Stimulated activated CD8-positive, alpha-beta memory T cell treated with anti-CD3 and anti-CD28 coated beads, Interleukin-4, amount 100 ng/mL, for 1 hour (primary cell): ENCODE measurements at places on chromosomes 4 and X.

GRCh38 chr4:10691651-10692050 is 7.1 kb upstream of the CLNK start:
- DNase-seq, result no peak

- DNase-seq, result no peak
Measured at GRCh38 chrX:44039556-44039955, 66.4 kb upstream of the NDP start.

- DNase-seq, result no peak
Measured at GRCh38 chr4:15707363-15707715, 4.5 kb downstream of the BST1 start.

GRCh38 chr4:123553733-123554637 is 157.4 kb downstream of the SPRY1 start:
- no peak for DNase-seq

- DNase-seq, result no peak
Measured at GRCh38 chr4:128454881-128455280, 167.3 kb upstream of the PGRMC2 start.

- DNase-seq, result no peak
Measured at GRCh38 chr4:28373601-28374000, 1513.0 kb downstream of the STIM2 start.

- DNase-seq, result no peak
Measured at GRCh38 chr4:89618151-89618550, 218.8 kb downstream of the SNCA start.

DNA sequence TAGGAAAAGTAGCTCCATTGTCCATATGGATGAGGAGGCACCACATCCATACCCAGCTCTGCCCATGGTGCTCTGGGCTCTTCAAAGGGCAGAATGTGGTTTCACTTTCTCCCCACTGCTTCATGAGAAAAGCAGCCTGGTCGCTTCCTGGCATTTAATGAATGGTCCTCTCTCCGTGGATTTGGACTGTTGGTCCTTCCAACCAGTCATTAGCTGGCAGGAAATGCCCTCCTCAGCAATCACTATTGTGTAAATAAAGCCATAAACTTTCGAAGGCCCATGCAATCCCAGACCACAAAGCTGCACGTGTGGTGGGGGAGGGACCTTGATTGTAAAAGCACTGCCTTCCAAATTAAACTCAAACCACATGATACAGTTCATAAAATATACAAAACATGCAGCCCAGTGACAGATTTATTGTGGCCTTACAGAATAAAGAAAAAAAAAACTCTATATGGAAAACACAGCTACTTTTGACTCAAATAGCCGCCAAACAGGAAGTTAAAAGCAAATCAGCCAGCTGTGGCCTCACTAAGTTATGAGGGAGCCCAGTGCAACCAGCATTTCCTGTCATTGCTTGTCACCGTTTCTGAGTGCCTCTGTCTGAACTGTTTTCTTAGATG is 8.1 kb downstream of the MBNL3 start:
- no peak for DNase-seq

DNA sequence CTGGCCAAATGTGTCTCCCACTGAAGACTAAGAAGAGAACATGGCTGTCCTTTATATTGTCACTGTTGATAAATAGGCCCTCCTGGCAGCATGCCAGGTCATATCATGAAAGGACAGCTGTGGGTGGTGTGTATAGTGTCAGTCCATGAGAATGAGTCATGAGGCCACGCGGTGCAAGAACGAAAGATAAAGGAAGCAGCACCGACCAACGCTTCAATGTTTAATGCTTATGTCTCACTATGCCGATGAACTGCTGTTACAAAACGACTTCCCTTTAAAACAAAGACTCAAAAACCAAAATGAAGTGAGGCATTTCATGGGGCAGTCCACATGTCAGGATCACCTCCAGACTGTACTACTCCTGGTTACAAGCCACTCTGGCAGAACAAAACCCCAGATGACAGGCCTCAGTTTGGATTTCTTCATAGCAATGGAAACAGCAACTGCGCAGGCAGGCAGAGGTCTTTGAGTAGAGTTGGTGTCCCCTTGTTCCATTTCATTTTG is 5.2 kb upstream of the TCEANC start:
- peak; percentile 28 for DNase-seq

- no peak for DNase-seq
Measured at GRCh38 chr4:94507708-94508107, 56.0 kb downstream of the PDLIM5 start.

GRCh38 chrX:74606799-74607198 is 7.6 kb downstream of the RLIM start:
- DNase-seq, result no peak

GRCh38 chr4:40003986-40004385 is 26.3 kb upstream of the PDS5A start:
- DNase-seq, result no peak

GRCh38 chr4:1837069-1837468 is 18.9 kb downstream of the LETM1 start:
- no peak for DNase-seq

DNA sequence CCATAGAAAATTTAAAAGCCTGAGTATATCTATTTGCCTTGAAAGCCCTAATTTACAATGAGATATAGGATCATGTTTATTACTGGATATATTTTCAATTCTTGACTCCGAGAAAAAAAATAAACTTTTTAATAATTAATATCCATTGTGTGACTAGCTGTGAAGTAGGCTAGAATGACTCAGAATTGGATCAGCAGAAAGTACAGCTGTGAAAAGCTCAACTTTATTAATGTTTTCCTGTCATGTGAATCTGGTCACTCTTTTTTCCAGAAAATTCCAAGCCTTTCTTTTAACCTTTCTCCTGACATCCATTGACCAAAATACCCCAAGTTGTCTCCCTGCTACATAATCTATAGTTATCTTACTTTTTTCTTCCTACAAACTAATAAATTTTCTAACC is 171.8 kb upstream of the PACRGL start:
- DNase-seq, result no peak

DNA sequence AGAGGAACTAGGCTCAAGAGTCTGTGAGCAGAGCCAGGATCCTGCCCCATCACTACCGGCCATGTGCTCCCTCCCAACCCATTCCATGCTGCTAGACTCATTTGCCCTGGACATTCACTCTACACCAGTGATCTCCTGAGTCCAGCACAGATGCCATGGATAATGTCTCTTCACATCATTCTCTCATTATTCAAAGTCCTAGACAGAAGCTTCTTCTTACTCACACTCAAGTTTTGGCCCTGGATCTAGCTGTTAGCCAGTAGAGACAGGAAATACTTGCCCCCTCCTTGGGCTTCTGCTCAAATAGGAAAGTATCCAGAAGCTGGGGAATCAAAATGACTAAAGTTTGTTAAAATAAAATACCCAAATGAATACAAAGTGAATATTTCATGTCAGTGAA is 266.8 kb upstream of the LDB2 start:
- DNase-seq, result no peak

DNA sequence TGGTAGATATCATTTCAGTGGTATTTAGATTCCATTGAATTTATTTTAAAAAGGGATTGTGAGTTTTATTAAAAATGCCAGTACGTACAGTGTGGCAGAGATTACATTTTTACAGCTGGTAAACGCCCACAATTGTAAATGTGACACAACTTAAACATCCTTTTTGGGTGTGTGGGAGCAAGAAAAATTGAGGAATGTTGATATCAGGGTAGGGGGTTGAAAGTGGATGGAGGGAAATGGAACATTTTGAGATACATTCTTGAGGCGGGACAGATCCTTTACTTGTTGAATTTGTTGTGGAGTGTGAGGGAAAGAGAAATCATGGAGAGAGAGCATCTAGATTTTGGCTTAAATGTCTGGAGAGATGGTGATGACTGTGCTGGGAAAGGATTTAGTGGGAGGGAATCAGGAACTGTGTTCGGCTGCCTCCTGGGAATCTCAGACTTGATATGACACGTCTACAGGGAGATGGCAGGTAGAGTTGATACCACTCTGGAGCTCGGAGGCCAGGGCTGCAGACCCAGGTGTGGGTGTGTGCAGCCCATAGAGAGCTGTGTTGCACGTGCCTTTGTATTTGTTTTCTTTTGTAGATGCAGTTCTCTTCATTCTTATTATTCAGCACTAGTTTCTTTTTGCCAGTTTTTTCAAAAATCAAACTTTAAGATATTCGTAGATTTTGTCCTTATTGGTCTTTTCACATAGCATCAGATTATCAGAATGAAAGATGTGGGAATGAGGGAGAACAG is 10.8 kb downstream of the TMEM131L start:
- no peak for DNase-seq

DNA sequence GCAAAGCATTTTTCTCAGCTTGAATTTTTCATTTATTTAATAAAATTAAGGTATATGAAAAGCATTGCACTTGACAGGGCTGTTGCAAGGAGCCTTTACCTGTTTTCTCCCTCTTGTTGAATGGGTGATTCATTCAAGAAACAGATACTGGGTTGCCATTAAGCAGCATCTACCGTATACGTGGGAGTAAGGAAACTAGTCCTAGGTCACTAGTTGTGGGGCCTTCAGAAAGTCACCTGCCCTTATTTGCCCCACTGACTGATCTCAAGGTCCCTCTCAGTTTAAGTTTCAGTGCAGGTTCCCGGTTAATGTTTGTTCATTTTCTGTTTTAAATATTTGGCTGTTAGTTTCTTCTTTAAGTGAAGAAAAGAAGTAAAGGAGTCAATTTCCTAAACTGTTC is 34.0 kb downstream of the LHFPL1 start:
- no peak for DNase-seq
